Aorta (tissue), 5 donors: ENCODE measurements at places on chromosomes 12 and 14. TPM values are rescaled to one million over a fixed set of nuclear protein-coding genes. Genes with fewer than 3 reads are reported as not detected.

The SCNN1A gene
- 1.5 TPM for total RNA-seq

- H3K27me3 ChIP-seq, result no peaks in the 10 kb centered on the region
- H3K36me3 ChIP-seq, result no peaks in the 10 kb centered on the region
- no peak for DNase-seq
- H3K4me3 ChIP-seq, result no peak overlapping the region
- peaks cover 13% of the 10 kb centered on the region for H3K4me1 ChIP-seq
Measured at GRCh38 chr12:116196226-116196625, 81.3 kb downstream of the MED13L start.

- no peaks in the 10 kb centered on the region for H3K36me3 ChIP-seq
- no peak for DNase-seq
- H3K4me1 ChIP-seq, result no peaks in the 10 kb centered on the region
- no peak overlapping the region for H3K4me3 ChIP-seq
- no peak overlapping the region for H3K27ac ChIP-seq
Measured at GRCh38 chr14:84874436-84874835, 655.5 kb upstream of the FLRT2 start.

The SERPINA12 gene
- not detected for total RNA-seq

GRCh38 chr14:40684328-40684727, 922.3 kb upstream of the LRFN5 start:
- no peak overlapping the region for H3K4me3 ChIP-seq
- no peak for DNase-seq
- H3K4me1 ChIP-seq, result no peaks in the 10 kb centered on the region
- no peaks in the 10 kb centered on the region for H3K27me3 ChIP-seq
- H3K27ac ChIP-seq, result no peak overlapping the region

The GPR162 gene
- 16.6 TPM for total RNA-seq

DNA sequence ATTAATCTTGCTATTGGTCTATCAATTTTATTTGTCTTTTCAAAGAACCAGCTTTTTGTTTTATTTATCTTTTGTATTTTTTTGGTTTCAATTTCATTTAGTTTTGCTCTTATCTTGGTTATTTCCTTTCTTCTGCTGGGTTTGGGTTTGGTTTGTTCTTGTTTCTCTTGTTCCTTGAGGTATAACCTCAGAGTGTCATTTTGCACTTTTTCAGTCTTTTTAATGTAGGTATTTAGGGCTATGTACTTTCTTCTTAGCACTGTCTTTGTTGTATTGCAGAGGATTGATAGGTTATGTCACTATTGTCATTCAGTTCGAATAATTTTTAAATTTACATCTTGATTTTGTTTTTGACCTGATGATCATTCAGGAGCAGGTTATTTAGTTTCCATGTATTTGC, 92.7 kb upstream of the DCD start:
- no peak overlapping the region for H3K4me3 ChIP-seq
- H3K27me3 ChIP-seq, result no peaks in the 10 kb centered on the region
- no peaks in the 10 kb centered on the region for H3K36me3 ChIP-seq
- no peaks in the 10 kb centered on the region for H3K4me1 ChIP-seq
- no peak for DNase-seq

The POTEM gene
- total RNA-seq, result not detected
